ENCODE measurements at places on chromosomes 16 and 17.
A peak's percentile ranks its signal among the peaks of the same experiment; 100 is the strongest.

DNA sequence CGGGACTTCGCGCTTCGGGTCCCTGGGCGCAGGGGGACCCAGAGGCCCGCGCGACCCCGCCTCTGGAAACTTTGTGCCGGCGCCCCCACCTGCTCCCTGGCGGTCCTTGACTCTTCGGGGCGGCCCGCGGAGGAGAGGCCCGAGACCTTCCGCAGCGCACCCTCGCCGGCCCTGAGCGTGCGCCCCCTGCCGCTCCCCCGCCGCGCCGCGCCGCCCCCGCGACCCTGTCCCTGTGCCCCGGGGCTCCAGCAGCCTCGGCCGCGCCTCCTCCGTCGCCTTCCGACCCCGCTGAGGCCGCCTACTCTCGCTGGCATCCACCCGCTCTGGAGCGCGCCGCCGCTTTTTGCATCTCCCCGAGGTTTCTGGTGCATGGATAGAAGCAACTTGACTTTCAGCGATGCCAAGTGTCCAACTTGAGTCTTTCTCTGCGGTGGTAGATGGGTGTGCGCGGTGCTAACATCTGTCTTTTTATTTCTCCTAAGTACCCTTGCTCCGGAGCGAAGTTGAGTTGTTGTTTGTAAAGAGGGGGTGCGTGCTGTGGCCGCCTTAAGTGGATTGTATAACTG lies 414 bp downstream of the DUSP14 start:
- peak; percentile 43 for DNase-seq

GRCh38 chr17:28402224-28402630 lies 3.8 kb downstream of the SLC46A1 start:
- peak; percentile 11 for DNase-seq

DNA sequence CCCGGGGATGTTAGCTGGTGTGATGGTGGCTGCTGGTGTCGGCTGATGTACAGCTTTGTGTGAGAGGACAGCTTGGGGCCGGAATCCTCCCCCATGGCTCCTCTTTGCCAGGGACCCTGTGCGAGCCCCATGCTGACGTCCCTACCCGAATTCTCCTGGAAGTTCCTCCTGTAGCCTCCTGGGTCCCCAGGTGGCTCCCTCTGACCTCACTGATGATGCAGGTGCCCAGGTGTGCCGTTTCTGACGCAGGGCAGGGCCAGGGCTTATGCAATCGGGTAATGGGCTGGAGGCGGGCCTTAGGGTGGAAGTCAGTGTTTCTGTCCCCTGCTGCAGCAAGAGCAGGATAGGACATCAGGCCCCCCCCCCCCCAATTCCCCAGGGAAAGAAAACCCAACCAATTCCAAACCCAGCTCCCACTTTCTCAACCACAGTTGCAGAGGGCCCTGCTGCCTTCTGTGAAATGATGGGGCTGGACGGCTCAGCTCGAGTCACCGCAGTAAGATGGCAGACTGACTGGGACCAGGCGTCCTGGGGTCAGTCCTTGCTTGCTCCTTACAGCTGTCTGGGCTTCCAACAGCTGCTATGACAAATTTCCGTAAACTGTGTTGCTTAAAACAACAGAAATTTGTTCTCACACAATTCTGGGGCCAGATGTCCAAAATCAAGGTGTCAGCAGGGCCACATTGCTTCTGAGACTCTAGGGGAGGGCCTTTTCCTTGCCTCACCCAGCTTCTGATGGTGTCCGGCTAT lies 139.0 kb upstream of the PLCG2 start:
- peak; percentile 39 for DNase-seq

DNA sequence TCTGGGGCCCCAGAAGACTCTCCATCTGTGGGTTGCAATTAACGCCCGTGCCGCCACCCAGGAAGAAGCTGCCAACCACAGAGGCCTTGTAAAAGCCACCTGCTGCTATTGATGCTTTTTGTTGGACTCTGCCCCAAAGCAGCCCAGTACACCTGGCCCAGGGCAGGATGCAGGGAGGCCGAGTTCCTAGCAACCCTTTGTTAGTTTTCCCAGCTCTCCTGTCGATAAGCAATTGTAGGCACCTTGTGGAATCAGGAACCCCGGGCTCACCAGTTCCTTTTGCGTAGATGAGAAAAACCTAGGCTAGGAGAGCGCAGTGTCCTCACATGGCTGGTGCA lies 103.3 kb downstream of the ABCC6 start:
- DNase-seq, result no peak

- DNase-seq, result no peak
Observed at GRCh38 chr16:9365370-9365728, 273.9 kb downstream of the HAPSTR1 start.

- peak; percentile 77 for DNase-seq
Observed at GRCh38 chr16:87074641-87075318, 242.4 kb downstream of the C16orf95 start.

- DNase-seq, result no peak
Observed at GRCh38 chr17:60422162-60422665, at the start of gene CHCT1. CHCT1 (plus strand) TSS chr17:60422489; CDS start chr17:60422593, 104 bp downstream.

- no peak for DNase-seq
Observed at GRCh38 chr17:13378361-13378760, 223.4 kb downstream of the HS3ST3A1 start.

- no peak for DNase-seq
Observed at GRCh38 chr16:70364399-70364798, 17.7 kb downstream of the DDX19A start.

DNA sequence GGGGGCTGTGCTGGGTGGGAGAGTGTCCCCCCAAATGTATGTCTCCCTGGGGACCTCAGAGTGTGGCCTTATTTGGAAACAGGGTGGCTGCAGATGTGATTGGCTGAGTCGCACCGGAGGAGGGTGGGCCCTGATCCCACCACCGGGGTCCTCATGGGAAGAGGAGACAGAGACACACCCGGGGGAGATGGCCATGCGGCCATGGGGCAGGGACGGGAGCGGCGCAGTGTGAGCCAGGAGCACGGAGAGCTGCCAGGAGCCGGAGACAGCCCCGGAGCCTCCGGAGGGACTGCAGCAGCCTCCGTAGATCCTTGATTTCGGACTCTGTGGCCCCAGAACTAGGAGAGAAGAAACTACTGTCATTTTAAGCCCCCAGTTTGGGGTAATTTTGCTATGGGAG lies 1.6 kb upstream of the CIBAR2 start:
- DNase-seq, result no peak

- no peak for DNase-seq
Observed at GRCh38 chr16:30179931-30180330, 3.5 kb upstream of the CORO1A start.

GRCh38 chr17:81368161-81369022 lies 26.9 kb upstream of the BAHCC1 start:
- no peak for DNase-seq

GRCh38 chr16:89172528-89173173 lies 1.1 kb downstream of the CDH15 start:
- no peak for DNase-seq

- no peak for DNase-seq
Observed at GRCh38 chr16:8877894-8878522, 4.1 kb upstream of the LITAFD start.

GRCh38 chr17:27539152-27539551 lies 82.9 kb downstream of the KSR1 start:
- no peak for DNase-seq

DNA sequence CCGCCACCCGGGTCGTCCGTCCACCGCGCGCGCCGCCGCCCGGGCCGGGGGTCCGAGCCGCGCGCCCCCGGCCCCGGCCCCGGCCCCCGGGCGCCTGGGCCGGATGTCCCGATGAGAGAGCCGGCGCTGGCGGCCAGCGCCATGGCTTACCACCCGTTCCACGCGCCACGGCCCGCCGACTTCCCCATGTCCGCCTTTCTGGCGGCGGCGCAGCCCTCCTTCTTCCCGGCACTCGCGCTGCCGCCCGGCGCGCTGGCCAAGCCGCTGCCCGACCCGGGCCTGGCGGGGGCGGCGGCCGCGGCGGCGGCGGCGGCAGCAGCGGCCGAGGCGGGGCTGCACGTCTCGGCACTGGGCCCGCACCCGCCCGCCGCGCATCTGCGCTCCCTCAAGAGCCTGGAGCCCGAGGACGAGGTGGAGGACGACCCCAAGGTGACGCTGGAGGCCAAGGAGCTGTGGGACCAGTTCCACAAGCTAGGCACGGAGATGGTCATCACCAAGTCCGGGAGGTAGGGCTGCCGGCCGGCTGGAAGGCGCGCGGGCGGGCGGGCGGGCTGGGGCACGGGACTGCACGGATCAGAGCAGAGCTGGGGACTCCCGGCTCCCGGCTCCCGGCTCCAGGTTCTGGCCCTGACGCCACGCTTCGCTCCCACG lies 548 bp downstream of the TBX2 start:
- no peak for DNase-seq

DNA sequence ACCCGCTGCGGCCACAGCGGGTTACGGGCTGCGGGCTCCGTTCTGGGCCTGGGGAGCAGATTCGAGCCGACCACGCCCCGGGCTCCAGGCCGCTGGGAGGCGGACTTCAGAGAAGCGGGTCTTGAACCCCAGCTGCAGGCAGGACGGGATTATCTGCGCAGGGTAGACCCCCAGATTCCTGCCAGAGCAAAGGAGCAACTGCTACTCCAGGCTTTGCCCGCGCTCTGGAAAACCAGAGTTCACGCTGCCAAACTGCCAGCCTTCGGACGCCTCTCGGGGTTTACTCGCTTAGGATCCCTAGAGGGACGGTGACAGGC lies 301 bp upstream of the ULK2 start:
- DNase-seq, result no peak

GRCh38 chr16:77459534-77460254 lies 24.9 kb upstream of the ADAMTS18 start:
- DNase-seq, result no peak

GRCh38 chr16:56797861-56798260 lies 67.1 kb upstream of the SLC12A3 start:
- no peak for DNase-seq

DNA sequence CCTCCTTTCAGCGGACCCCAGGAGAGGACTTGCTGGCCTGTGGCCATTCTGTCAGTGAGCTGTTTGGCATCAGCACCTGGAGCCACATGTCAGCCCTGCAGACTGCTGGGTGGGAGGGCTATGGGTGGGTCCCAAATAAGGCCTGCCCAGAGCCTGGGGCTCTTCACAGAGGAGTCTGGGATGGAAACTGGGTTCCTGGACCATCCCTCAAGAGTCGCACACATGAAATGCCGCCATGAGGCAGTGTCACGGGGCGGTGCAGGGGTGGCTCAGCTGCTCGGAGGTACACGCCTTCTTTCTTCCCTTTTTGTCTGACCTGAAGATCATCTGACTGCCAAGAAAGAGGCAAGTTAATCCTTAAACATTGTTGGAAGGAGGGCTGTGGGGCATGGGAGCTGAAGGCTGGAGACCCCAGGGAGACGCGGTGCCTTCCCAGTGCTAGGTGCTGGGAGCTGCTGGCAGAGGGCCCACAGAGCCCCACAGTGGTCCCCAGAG lies 14.8 kb downstream of the MPRIP start:
- DNase-seq, result no peak
